Heart right ventricle (tissue), 16 donors: ENCODE measurements at places on chromosomes 3 and 15. TPM values are rescaled to one million over a fixed set of nuclear protein-coding genes. Genes with fewer than 3 reads are reported as not detected.

Gene RNU5B-1
- not detected for polyA plus RNA-seq

Gene GPR171
- polyA plus RNA-seq = 0.36 TPM

Gene PATL2
- polyA plus RNA-seq = 0.33 TPM

Gene KIF15
- polyA plus RNA-seq = 0.22 TPM

DNA sequence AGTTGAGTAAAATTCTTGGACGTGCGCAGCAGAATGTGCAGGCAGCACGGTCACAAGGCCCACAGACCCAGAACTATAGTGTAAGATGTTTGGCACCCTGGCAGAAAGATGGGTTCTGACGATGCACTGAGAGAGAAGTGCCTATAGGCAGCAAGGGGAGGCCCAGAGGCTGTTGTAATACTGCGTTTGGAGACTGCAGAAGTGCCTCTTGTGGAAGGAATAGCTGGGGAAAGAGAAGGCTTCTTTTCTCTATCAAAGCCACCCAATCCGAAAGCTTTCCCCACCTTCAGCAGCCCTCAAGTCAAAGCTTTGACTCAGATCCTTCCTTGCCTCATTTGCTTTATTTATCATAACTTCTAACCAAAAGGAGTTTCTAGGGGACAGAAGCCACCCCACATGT is 5.2 kb upstream of the SIN3A start:
- DNase-seq = no peak

DNA sequence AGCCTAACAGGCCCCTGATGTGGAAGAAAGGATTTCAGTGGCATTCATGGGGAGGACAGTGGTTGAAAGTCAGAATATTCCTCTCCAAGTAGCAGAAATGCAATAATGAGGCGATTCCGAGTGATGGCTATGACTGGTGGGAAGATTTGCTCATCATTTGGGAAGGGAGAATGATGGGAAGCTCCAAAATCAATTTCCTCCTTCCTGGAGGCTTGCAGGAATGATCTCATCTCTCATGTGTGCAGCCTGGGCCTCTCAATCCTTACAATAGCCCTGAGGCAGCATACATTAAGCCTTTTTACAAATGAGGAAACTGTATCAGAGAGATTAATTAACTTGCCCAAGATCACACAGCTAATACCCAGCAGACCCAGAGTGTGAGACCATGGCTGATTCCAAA is 58.7 kb downstream of the BOC start:
- DNase-seq = no peak

DNA sequence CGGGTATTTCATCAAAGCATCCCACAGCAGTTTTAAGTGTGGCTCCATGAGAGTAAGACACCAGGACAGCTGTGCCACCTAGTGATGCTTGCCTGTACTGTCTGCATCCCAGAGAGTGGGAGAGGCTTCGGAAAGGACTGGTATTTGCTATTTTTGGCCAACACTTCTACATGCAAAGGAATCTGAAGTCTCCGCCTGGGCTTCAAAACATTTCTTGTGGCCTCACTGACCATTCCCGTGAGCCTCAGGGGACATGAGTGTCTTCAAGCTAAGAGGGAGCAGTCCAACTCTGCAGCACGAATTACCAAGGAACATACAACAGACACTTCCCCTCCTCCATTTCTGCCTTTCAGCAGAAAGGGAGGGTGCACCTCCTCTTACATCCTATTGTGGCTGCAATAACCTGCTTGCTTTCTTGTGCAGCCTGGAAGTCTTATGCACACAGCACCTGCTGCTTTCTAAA is 177.5 kb downstream of the RORA start:
- peak; percentile 49 for DNase-seq

- no peak for DNase-seq
Observed at GRCh38 chr3:134333522-134334181, 40.6 kb downstream of the AMOTL2 start.

GRCh38 chr3:12750223-12750622 is 8.8 kb downstream of the TMEM40 start:
- DNase-seq = peak; percentile 45

GRCh38 chr3:23076437-23076836 is 126.7 kb upstream of the UBE2E2 start:
- no peak for DNase-seq

- no peak for DNase-seq
Observed at GRCh38 chr3:154718053-154718452, 288.1 kb upstream of the GPR149 start.

DNA sequence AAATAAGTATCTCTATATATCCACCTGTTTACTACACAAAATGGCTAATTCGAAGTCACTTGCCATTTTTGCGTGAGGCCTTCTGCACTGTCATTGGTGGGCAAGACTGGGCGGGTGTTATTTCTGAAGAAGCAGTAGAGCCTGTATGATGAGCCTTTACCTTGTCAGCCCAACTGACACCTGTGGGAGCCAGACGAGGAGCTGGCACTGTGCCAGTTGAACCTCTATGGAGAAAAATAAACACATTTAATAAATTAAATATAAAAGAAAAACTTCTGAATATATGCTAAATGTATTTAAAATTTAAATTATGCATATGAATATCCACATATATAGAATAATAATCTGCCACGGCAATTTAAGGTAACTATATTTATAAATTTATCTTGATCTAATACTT is 109.9 kb downstream of the SCAPER start:
- DNase-seq = no peak
